ENCODE measurements at places on chromosomes 16 and 17.

DNA sequence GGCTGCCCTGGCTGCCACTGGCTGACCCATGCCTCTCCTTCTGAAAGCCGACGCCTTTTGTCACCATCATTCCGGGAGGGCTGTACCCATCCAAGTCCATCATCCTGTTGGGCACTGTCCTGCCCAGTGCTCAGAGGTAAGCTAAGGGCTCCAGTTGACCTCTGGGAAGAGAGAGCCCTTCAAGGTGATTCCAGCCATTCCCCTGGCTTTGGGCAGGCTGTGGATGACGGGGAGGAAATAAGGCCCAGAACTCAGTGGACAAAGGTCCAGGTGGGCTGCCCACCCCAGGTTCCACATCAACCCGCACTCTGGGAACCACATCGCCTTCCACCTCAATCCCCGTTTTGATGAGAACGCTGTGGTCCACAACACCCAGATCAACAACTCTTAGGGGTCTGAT is 45.8 kb downstream of the NOS2 start:
- no peak for DNase-seq

- DNase-seq: no peak
Observed at GRCh38 chr16:23506606-23506994, 3.7 kb downstream of the GGA2 start.

GRCh38 chr17:29592850-29593551 is at the start of gene ANKRD13B:
TSS of gene ANKRD13B (plus strand) at chr17:29593132. CDS start at chr17:29593622, 490 bp downstream.
- no peak for DNase-seq

- DNase-seq: no peak
Observed at GRCh38 chr16:49012961-49013726, 268.5 kb downstream of the CBLN1 start.

DNA sequence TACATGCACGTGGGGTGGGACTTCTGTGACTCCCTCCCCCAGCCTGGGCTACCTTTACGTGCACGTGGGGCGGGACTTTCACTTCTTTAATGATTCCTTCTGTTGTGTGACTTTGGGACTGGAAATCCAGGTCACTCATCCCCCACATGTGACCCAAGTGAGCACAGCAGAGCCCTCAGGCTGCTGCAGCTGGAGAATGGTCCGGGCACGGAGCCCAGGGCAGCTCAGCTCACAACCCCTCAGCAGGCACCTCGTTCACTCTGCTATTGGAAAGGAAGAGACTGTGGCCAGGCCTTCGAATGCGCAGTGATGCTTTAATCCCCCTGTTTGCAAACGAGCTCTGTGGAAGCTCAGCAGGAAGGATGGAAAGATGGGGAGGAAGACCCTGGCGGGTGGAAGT is 14.7 kb downstream of the DBNDD1 start:
- DNase-seq: no peak
